HCEC 1CT (cell line): ENCODE measurements at places on chromosomes 12 and 14.

DNA sequence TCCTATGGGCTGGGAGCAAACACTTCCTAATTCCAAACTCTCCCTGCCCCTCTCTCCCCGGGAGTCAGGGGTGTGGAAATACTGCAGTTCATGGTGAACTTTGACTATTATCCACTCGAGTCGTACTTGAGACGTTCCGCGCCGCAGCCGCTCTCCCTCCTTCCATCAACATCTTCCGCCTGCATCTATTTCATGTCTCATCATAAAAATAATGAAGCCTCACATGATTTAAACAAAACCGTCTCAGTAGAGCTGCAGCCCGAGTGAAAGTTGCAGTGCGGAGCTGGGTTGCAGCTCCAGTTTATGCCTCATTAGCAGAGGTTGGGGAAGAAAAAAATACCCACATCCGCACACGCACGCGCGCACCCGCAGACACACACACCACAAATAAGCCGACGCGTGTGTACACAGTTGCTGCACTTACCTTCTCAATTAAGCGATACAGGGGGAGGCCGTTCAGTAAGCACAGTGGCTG lies 283 bp downstream of the LMO3 start:
- DNase-seq, result peak; percentile 25

DNA sequence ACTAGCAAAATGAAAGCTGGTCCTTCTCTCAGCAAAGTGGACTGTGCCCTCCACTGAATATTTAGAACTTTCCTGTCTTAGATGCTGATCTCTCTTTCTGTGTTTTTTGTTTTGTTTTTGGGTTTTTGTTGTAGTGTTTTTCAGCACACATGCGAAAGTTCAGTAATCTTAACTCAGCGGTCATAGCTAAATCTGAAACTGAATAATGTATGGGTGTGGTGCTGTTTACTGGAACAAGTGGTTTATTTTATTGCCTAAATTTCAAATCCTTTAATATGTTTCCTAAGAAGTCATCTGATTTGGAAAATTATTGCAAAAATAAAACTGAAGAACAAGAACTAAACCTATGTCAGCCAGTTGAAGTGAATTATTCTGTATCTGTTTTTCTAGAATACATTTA lies 116.0 kb upstream of the LRIG3 start:
- DNase-seq, result no peak

DNA sequence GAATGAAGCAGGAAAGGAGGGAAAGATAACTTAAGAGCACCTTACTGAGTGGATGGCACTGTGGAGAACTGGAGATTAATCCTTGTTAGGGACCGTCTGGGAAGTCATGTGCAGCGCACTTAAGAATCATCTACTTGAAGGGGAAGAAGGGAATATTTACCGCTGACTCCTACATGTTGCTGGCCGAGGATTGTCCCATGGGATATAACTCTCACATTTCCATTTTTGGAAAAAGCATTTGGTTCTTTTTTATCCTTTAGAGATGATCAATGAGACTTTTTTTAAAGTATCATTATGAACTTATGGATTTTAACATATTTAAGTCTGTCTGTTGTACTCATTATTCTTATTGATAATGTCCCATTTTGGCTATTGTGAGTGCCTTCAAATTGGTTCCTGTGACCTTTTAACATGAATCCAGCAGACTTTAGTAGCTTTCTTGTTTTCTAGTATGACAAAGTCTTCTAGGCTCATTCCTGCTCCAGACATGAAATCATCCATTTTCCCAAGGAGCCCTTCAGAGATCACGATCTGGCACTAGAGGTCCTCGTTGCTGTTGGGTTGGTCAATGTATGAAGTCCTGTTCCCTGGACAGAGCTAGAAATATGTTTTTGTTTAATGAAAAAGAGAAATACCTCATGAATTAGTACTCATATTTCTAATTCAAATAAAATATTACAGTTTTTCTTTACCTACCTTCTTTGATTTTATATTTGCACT lies 20.2 kb upstream of the FAM234B start:
- peak; percentile 61 for DNase-seq

- DNase-seq, result peak; percentile 58
Observed at GRCh38 chr12:88375306-88376305, 204.7 kb downstream of the KITLG start.

GRCh38 chr12:109727746-109728726 lies 14.4 kb downstream of the FAM222A start:
- no peak for DNase-seq
